SK-N-SH treated with all-trans-retinoic acid at 6 μM for 48 hours (cell line): ENCODE measurements at places on chromosomes 2 and 18.

GRCh38 chr18:56289381-56289780 is 349.0 kb downstream of the TXNL1 start:
- ATAC-seq: no peak

DNA sequence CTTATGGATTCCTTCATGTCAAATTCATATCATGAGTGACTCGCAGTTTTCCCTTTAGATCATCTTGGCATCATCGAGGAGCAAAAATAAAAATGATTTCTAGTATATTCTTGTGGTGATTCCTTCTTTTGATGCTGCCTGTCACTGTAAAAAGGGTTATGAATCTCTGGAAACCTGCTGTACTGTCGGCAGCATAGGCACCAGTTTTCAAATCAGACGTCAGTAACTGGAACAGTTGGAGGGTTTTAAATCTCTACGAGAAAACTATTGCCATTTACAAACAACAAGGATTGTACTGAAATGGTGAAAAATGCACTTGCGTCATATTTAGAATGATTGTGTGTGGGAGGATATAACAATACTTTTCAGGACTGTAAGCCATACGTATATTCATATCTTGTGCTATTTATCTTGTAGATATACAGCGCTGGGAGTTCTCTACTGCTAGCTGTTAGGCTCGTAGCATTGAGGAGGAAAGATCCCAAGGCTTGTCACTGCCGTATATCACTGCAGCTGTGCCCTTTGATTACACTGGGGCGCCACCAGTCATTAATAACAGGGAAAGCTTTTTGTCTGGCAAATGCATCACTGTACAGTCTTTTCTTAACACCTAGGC is 320.7 kb downstream of the MTX2 start:
- peak; percentile 62 for ATAC-seq

GRCh38 chr18:24725644-24726415 is 265.4 kb downstream of the HRH4 start:
- no peak; the same call in 2 of the 3 replicates for ATAC-seq

- no peak; the same call in 2 of the 3 replicates for ATAC-seq
Observed at GRCh38 chr2:56230156-56230555, 46.4 kb downstream of the CCDC85A start.

DNA sequence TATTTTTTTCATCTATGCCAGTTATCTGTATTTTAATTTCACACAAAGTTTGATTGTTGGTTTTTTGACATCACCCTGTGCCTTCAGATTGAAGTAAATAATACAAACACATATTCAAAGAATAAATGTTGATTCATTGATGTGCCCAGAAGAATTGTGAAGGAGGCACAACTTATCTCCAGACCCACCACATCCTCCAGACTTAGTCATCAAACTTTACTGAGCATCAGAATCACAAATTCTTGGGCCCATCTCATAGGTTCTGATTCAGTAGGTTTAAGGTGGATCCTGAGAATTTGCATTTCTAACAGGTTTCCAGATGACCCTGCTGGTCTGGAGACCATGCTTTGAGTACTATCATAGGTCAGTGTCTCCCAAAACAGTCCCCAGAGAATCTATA is 82.8 kb upstream of the PIK3C3 start:
- ATAC-seq: no peak

DNA sequence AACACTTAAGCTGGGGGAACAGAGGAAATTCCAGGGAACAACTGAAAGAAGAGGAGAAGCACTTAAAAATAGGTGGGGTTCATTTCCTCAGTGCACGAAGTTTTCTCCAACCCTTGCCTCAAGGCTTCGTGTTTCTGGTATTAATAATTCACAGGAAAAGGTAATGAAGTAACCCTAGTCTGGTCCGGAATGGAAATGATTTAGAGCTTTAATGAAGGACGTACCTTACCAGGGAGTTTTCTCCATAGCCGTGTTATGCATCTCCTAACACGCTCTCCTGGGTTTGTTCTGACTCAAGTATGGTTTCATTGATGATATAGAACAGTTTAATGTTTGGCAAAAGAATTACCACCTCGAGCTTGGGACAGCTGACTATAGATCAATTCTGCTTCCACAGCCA is 214.2 kb downstream of the MTX2 start:
- peak; percentile 4; the same call in 1 of the 3 replicates for ATAC-seq

DNA sequence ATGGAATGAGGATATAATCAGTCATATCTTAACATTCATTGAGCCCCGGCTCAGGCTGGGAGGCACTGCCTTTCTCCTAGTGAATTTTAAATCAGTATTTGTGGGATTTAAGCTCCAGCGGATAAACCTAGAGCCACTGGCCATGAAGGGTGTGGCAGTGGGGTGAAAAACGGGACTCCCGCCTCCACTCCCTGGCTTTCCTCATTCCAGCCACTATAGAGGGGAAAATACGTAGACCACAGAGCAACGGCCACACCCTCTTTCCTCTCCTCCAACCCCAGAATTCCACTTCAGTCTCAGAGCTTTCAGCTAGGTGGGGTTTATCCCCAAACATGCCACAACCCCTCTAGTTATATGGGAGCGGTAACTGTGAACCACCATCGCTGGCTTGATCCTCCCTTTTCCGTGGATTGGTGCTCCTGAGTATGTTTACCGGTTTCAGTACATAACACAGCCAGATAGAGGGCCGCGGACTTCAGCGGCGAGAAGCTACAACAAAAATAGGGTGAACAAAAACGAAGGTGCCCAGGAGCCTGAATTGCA is 70.6 kb upstream of the ITGB6 start:
- peak; percentile 6 for ATAC-seq

- ATAC-seq: no peak
Observed at GRCh38 chr2:11007331-11008264, 95.9 kb downstream of the KCNF1 start.

GRCh38 chr2:225911019-225911418 is 511.5 kb downstream of the NYAP2 start:
- ATAC-seq: no peak

DNA sequence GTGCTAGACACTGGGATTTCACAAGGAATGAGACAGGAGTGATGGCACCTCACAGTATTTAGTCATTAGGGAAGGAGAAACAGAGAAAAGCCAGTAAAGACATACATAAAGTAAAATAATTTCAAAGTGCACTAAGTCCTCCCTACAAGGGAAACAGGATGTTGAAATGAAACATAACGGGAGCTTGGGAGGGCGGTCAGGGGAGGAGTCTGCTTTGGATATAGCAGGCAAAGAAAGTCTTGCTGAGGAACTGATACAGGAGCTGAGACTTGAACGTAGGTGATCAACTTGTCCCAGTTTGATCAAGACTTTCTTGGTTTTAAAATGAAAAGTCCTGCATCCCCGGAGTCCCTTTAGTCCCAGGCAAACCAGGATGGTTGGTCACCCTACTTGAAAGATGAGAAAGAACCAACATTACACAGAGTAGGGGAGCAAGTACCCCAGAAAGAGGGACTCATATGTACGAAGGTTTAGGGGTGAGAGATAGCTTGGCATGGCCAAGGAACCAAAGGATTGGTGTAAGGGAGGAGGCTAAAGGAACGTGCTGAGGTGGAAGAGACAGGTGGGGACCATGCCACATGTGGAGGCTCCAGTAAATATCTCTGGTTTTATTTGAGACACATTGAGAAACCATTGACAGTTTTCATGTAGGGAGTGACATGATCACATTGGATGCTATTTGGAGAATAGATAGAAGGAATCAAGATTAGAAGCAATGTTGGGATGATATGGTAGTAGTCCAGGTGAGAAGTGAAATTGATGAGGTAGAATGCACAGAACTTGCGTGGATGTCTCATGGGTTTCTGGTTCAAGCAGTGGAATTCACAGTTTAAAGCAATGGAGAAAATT is 28.4 kb downstream of the FBXO48 start:
- no peak for ATAC-seq

GRCh38 chr18:4455113-4455811 is at the start of gene DLGAP1:
Gene DLGAP1 (minus strand): TSS chr18:4455307.
- ATAC-seq: no peak; the same call in 2 of the 3 replicates

DNA sequence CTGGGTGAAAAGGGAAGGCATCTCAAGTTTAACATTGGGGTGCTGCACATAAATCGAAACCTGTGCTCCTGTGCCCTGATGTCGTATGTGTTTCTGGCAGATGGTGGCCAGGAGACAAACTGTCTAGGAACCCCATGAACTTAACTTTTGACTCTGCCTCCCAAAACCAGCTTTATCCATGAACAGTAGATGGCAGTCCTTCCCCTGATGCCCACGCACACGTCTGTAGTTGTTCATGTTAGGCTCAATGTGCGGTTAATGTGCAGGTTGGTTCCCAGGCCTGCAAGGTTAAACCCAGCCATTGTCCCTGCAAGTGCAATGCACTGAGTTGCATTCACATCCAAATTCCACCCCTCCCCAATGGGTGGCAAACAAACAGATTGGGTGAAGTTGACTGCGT is 44.1 kb upstream of the SIX3 start:
- ATAC-seq: no peak; the same call in 2 of the 3 replicates

DNA sequence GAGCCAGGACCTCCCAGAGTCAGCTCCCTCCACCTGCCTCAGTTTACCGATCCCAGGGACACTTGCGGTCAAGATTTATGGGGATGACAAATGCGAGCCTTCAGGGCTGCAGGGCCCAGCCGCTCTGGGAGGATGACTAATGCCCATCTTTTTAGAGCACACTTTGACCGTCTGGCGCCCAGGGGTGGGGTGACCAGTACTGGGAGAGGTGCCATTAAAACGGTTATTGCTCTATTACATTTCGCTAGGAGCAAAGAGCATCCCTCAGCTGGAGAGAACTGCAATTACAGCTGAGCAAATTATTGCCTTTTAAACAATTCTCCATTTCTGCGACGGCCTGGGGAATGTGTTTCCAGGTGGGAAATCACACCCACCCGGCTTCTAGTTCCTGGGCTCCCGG is 42.6 kb upstream of the HPCAL1 start:
- ATAC-seq: no peak

DNA sequence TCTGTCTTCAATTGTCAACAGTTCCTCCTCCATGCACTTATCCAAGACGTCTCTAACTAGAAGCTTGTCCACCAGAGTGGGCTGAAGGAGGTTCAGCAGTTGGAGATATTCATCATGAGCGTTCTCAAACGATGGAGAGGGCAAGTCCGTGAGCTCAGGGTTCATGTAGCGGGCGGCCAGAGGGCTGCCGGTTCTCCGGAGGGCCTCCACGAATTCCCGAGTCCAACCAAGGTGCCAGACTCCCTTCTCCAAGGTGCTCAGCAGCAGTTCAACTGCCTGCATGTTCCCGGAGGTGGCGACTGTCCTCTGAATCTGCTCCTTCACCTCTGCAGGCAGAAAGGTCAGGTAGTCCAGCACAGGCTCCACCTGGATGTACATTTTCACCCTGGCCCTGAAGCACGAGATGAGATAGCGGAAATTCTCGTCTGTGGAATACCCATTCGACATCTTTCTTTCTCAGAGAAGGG is 590 bp downstream of the IFIH1 start:
- peak; percentile 34 for ATAC-seq

GRCh38 chr2:171858397-171858958 is 35.6 kb downstream of the SLC25A12 start:
- ATAC-seq: no peak

GRCh38 chr2:150097901-150098531 is 389.5 kb downstream of the RND3 start:
- ATAC-seq: no peak

- no peak for ATAC-seq
Observed at GRCh38 chr18:77566604-77567003, 317.0 kb downstream of the GALR1 start.

DNA sequence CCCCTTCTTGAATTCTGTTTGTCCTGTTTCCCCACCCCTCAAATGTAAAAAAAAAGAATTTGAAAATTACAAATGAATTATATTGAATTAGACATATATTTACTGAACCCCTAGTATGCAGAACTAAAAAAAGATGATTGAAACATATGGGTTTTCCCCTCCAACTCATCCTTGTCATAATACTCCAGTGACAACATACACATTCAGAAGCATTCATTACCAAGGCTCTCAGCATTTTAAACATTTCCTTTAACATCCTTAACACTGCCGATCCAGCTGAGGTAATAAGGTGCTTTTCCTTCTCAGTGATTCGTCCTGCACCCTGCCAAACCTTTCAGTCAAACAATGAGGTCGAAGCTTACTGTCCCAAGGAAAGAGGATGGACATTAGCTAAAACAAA is 53.1 kb upstream of the DTNB start:
- no peak for ATAC-seq

DNA sequence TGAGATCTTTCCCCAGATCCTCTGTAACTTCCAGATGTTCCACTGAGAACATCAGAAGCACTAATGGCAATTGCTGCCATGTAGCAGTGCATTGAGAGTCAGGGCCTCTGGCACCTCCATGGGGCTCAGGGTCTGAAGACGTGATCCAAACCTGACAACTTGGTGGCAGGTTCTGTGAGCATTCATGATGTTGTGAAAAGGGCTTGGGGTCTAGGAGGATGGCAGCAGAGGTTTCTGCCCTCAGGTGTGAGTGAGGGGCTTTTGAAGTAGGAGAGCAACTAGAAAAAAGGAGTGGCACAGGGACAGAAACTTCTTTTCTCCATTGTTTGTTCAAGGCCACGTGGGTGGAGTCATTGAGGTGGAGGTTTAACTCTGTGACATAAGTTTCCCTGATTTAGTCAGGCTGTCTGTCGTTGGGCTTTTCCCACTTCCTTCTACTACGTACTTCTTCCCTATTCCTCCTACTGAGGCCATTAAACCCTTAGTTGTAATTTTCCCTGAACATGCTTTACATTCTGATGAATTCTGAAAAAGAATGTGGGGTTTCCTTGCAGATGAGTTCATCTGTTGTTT is 13.1 kb downstream of the CFLAR start:
- peak; percentile 7; the same call in 2 of the 3 replicates for ATAC-seq

GRCh38 chr2:30883822-30884221 is 76.6 kb upstream of the CAPN13 start:
- ATAC-seq: no peak

DNA sequence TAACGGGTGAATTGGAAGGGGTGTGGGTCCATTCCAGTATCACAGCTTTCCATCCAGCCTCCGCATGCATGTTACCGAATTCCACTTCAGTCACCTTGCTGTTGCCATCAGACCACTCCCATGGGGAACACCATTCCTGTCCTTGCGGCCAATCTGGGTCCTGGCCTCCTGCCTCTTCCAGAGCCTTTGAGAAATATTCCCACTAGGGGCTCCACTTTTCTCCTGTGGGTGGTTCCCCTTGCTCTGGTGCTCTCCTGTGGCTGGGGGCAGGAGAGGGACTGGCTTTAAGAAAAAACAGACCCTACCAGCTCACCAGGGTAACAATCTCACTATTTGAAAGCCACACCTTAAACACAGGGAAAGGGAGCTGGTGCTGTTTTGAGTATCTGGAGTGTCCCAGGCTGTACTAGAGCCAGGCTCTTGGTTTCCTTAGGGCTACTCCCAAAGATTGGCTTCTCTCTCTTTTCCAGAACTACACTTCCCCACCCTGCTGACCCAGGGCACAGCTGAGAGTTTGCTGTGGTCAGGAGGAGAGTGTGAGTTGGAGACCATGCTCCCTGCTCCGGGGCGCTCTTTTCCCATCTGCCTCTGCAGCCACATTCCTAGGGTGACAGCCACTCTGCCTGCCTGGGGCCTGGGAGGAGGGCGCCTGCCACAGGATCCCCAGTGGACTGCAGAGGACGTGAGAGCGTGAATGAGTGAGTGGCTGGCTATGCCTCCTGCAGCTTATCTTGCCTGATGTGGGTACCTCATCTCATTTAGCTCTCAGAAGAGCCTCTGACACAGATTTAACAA is 460.8 kb upstream of the HS6ST1 start:
- no peak for ATAC-seq
